Mesenchymal stem cell (in vitro differentiated cells and primary cell): ENCODE measurements at places on chromosomes 4 and X.

DNA sequence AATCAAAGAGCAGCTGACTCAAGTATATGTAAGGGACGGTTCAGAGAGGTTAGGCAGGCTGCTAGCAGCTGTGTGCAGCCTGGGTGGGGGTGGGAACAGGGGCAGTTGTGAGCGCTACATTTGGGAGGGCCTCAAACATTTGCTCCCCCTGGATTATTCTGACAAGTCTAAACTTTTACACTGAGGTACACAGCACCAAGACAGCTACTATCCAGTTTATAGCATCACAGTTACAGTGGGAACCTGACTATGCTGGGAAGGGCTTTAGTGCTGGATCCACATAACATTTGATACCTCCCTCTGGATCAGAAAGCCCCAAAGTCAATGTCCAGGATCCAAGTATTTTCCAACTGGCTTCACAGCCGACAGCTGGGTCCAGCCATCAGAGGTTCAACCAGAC, 55.8 kb upstream of the GIMD1 start:
- DNase-seq = no peak

DNA sequence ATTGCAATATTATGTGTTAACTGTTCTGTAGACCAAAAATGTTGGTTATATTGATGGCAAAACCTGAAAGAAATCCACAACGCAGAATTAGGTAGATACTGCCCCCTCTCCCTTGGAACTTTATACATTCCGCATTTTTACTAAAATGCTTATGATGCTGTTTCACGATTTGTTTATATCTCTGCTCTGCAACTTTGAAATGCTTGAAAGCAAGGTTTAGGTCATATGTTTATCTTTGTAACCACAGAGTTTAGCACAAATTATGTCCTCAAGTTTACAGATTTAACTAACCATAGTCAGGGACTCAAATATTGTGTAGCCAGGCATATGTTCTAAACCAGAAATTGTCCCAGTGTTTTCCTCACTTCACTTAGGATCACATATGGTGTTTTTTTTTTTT, 66.1 kb upstream of the H2AZ1 start:
- DNase-seq = peak; percentile 85

- peak; percentile 8 for DNase-seq
Measured at GRCh38 chrX:54171527-54172250, 11.4 kb downstream of the FAM120C start.

GRCh38 chrX:150868625-150869024, 29.8 kb downstream of the CD99L2 start:
- DNase-seq = no peak

GRCh38 chrX:30680618-30681017, 27.4 kb downstream of the GK start:
- DNase-seq = no peak

- DNase-seq = no peak
Measured at GRCh38 chrX:103999234-103999633, 14.3 kb downstream of the H2BW1 start.
